Right hindlimb (tissue), 1 donor: ENCODE measurements at places on chromosomes 2 and 18.

GRCh38 chr2:135985826-135986393 lies 484 bp upstream of the DARS1 start:
- no peak for DNase-seq

GRCh38 chr2:144595686-144596072 lies 75.8 kb upstream of the ZEB2 start:
- DNase-seq = no peak

DNA sequence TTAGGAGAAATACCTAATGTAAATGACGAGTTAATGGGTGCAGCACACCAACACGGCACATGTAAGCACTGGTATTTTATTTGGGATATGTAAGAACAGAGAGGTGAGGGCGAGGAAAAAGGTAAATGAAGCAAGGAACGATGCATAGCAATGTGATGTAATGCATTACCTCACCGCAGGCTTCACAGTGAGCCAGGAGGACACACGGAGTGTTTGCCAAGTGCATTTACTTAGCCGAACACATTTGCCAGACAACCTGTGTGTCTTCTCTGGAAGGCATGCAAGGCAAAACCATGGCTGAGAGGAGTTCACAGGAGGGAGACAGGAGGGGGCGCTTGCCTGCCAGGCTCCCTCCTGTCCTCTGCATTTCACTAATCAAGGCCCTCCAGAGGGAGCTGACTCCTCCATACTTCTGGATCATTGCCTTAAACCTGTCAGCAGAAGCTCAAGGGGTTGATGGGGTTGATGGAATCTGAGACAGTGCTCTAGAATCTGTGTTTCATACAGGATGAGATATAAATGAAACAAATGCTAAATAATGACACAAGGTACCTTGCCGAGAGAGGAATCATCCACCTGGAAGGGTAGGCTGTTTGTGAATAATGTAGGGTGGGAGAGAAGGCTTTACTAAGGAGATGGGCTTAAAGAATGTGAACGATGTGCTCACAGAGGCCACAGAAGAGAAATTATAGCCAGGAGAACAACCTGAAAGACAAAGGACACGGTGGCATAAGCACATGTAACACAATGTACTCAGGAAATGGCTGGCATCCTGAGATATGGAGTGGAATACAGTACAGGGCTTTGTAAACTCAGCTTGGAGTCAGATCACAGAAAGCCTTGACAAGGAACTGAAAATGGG lies 9.1 kb upstream of the TPRKB start:
- DNase-seq = no peak

DNA sequence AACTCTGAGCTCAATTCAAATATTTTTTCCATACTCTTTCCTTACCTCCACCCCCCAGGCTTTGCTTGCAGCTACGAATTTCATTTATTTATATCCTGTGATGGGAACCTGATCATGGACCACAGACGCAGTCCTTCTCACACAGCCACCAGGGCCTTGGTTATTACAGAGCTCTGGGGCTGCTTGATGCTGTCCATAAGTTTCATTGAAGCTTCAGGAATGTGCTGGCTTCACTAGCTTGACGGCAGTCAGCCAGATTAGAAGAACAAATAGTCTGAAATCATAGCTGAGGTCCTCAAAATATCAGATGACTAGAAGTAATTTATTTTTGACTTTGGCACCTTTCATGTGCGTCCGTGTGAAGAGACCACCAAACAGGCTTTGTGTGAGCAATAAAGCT lies 104.9 kb downstream of the VWA3B start:
- DNase-seq = peak; percentile 28

DNA sequence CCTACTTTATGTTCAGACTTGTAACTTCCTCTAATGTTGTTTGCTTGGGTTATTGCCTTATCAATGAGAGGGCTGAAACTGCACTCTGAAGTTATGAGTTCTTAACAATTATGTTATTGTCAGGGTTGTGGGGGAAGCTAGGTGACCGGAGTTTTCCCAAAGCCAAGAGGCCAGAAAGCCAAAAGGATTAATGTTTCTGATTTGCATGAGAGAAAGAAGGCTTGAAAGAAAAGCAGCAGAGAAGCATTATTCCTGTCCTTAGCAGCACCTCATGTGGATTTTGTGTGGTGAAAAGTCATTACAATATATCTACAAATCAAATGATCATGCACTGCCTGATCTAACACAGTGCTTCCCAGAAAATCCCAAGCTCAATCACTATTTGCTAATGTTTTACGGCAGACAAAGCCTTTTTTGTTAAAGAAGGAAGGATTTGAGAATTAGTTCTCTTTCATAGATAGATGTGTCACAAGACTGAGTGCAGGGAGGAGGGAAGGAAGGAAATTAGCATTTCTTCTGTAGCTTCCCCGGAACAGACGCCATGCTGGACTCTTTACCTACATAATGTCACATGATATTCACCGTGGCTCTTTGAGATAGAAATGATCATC lies 203.2 kb downstream of the ALK start:
- DNase-seq = no peak

GRCh38 chr18:10041180-10041579 lies 127.4 kb downstream of the VAPA start:
- DNase-seq = no peak

DNA sequence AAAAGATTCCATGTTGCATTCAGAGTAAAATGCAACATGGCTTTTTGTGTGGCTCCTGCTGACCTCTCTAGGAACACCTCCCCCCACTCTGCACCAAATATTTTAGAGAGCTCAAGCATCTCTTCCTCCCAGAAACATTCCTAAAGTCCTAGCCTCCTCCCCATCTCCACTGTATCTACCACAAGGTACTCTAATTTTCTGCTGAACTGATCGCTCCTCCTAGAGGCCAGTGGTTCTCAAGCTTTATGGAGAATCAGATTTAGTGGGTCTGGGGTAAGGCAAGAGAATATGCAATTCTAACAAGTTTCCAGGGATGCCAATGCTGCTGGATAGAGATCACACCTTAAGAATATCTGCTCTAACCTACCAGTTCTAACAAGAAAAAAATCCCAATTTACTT lies 89.5 kb upstream of the HNRNPA3 start:
- DNase-seq = no peak

- no peak for DNase-seq
These were observed 181.4 kb upstream of the MSH6 start for GRCh38 chr2:47601568-47601967.

- no peak for DNase-seq
These were observed 17.8 kb upstream of the SCLY start for GRCh38 chr2:238042849-238043584.

- DNase-seq = no peak
These were observed 3.6 kb upstream of the TRABD2A start for GRCh38 chr2:84884449-84884848.

DNA sequence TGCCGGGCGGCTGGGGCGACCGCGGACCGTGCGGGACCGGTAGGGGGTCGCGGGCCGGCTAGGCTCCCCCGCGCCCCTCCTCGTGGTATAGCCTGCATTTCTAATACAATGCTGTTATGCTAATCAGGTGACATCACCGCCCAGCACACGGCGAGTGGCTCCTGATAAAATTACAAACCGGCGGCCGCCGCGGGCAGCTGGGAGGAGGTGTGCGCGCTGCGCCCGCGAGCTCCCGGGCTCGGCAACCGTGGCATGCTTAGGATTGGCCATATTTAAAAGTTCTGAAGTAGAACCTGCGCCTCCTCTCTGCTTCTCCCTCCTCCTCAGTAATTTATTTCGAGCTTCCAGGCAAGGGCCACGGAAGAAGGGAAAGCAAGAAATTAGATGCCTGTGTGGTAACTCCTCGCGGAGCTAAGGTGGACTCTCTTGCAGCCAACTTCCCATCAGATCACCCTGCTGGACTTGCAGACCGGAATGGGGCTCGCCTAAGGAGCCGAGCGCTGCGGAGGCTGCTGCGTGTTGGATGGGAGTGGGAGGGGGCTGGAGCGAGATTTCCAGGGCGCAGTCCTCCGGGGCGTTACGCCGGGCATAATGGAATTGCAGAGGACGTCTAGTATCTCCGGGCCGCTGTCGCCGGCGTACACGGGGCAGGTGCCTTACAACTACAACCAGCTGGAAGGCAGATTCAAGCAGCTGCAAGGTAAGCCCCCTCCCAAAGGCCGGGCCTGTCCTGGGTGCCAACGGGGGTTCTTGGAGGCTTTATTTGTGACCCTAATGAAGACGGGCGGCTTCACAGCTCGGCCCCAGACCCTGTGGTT lies 102.3 kb downstream of the SPTBN1 start:
- peak; percentile 78 for DNase-seq

- no peak for DNase-seq
These were observed 99.5 kb downstream of the MRO start for GRCh38 chr18:50720325-50720674.

GRCh38 chr18:49850636-49851035 lies 37.3 kb upstream of the ACAA2 start:
- DNase-seq = no peak

DNA sequence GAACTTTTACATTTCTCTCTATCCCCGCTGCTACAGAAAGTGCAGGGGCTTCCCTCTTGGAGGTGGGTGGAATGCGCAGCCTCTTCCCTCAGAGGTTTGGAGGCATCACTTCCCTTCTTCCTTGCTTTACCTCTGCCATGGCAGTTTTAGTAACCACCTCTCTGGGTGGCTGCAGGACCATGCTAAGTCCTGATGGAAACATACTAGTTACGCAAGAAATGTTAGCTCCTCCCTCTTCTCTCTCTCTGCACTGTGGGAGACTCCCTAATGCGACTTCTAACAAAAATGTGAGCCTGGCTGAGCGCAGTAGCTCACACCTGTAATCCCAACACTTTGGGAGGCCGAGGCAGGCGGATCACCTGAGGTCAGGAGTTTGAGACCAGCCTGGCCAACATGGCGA lies 116.8 kb upstream of the RAB6C start:
- no peak for DNase-seq

GRCh38 chr18:3623769-3624545 lies 174.0 kb downstream of the TGIF1 start:
- DNase-seq = peak; percentile 87

GRCh38 chr2:187233811-187234210 lies 214.2 kb downstream of the CALCRL start:
- DNase-seq = no peak

DNA sequence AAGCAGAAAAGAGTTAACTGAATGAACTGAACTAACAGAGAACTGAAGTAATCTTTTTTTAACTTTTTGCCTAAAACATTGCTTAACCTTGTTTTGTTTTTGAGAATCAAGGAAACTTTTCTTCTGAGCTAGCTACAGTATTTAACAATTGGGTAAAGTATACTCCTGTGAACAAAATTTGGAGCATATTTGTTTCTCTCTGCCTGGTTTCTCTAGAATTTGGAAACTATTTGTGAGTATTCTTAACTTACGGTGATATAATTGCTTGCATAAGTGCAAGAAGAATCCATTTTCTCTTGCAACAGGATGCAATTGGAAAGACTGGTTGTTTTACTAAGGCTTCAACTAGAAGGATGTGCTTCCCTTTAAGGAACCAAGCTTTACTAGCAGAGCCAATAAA lies 65.9 kb upstream of the FAM98A start:
- DNase-seq = no peak

DNA sequence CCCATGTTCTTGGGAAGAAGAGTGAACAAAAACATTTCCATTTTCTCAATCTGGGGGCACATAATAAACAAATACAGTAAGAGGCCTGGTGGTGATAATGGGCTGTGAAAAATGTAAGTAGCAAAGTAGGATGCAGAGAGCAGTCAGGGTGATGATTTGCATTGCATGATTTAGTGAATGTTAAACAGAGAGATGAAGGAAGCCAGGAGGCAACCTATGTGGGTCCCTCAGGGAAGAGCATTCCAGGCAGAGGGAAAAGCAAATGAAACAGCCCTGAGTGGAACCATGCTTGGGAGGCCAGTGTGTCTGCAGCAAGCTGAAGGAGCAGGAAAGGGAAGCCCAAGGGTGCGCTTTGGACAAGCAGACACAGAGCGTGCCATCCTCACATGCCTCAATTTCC lies 5.4 kb downstream of the VIT start:
- DNase-seq = no peak

DNA sequence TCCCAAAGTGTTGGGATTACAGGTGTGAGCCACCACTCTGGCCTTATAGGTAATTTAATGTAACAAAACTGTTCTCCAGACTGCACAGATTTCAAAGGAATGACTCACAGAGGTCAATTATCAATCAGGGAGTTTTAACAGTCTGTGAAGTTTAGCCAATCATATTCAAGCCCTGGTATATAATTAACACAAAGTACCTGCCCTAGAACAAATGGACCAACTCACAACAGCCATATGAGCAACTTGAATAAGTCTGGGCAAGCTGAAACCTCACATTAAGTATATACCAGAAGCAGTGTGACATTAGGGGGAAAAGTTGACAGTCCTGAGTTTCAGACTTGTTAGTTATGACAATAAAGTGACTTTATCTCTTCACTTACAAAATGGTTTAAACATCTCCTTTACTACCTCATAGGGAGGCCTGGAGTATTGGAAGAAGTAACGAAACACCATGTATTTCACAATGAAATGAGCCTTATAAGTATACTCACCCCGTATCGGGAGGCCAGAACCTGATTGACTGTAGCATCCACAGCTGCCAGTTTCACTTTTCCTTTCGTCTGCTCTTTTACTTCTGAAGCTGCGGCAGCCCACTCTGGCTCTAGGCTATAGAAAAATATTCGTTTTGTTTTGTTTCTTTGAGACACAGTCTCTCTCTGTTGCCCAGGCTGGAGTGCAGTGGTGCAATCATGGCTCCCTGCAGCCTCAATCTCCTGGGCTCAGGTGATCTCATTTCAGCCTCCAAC lies 22.2 kb downstream of the PDIA6 start:
- no peak for DNase-seq

DNA sequence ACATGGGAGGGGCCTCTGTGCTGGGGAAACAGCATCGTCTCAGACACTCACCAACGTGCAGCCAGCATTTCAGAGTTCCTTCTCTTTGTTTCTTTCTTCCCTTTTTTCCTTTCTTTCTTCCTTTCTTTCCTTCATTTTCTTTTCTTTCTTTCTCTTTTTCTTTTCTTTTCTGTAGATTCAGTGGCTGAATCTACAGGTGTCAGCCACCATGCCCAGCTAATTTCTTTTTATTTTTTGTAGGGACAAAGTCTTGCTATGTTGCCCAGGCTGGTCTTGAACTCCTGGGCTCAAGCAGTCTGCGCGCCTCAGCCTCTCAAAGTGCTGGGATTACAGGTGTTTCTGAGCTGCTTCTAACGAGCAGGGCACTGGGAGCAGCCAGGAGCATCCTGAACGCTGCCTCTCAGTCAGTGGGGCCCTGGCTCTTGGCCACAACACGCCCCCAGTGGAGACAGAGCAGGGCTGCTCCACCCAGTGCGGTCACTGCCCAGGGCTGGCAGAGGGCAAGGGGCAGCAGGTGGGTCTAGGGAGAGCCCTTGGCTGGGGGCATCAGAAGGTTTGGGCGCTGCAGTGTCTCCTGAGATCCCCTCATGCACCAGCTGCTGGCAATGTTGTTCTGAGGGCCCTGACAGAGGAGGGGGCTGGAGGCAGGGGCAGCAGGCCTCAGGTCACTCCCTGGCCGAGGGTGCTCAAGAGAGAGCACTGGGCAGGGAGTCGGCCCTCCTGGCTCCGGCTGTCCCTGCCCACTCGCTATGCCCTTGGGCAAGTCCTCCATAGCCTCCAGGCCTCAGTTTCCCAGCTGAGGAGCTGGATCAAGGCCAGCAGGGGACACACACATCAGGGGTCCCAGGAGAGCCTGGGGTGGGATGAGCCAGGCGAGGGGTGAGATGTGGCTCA lies 4.7 kb upstream of the KLHL30 start:
- DNase-seq = peak; percentile 20
